Left renal cortex interstitium (tissue), 4 donors: ENCODE measurements at places on chromosomes 2 and 18. TPM values are rescaled to one million over a fixed set of nuclear protein-coding genes. Genes with fewer than 3 reads are reported as not detected.

The APLF gene
- polyA plus RNA-seq = 3.9 TPM

- no peak for DNase-seq
These were observed 13.9 kb upstream of the SLC1A4 start for GRCh38 chr2:64975232-64975821.

GRCh38 chr2:210132239-210132638, 39.0 kb downstream of the KANSL1L start:
- DNase-seq = no peak

The COLEC12 gene
- 23.6 TPM for polyA plus RNA-seq

DNA sequence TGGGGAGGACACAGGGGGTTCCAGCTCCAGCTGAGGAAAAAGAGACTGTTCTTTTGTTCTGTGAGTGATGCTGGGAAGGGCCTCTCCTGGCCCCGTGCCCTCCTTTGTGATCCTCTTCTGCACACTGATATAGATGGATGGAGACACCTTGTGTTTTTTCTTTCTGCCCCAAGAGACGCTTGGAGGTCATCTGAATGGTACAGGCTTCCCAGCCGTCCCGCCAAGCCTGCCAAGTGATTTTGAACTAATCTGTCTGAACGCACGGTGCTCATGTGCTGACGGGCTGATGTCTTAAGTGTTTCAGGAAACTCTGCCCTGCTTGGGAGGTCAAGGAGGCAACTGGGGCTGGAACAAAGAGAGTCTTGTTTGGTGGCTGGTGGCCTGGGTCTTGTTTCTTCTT, 57.5 kb downstream of the KIF5C start:
- DNase-seq = no peak

The NFE2L2 gene
- 115 TPM for polyA plus RNA-seq

DNA sequence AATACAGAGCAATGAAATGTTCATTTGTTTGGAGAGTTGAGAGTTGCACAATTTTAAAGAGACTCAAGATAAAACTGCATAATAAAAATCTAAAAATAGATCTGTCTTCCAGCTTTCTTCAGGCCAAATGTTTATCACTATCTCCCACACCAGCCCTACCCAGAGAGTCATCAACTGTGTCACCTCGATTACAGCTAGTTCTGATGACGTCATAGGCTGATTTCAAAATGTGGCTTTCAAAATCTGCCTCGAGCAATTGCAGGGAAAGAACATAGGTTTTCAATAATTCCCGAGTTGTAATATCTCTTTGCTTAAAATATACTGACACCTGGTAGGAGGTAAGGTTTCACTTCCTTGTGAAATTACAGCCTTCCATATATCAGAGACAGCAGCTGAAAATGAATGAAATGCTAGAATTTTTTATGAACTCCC, 677.6 kb upstream of the ID2 start:
- DNase-seq = no peak

GRCh38 chr2:6602471-6602870, 263.2 kb downstream of the CMPK2 start:
- DNase-seq = no peak

DNA sequence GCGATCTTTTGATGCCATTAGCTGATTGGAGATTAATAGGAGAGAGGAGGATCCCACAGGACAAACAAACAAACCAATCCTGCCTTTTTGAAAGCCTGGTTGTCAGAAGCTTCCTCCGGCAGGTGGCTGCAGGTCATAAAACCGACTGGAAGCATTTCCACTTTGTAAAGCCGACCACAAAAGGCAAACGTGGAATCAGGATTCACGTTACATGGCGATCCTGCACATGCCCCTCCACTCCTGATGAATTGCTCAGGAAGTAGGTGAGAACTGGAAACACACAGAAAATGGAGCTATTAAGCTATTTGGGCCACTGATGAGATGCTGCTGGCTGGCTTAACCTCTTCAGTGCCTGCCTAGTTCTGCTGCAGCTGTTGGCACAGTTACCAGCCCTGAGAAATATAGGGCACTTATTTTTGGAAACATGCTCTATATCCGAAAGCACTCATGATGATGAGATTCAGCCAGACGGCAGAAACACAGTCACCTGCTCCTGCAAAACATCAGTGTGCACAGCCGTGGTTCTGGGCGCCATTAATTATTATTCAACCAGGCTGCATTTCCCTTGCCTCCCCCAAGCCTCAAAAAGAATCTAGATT, 110.3 kb upstream of the ST6GAL2 start:
- DNase-seq = no peak

DNA sequence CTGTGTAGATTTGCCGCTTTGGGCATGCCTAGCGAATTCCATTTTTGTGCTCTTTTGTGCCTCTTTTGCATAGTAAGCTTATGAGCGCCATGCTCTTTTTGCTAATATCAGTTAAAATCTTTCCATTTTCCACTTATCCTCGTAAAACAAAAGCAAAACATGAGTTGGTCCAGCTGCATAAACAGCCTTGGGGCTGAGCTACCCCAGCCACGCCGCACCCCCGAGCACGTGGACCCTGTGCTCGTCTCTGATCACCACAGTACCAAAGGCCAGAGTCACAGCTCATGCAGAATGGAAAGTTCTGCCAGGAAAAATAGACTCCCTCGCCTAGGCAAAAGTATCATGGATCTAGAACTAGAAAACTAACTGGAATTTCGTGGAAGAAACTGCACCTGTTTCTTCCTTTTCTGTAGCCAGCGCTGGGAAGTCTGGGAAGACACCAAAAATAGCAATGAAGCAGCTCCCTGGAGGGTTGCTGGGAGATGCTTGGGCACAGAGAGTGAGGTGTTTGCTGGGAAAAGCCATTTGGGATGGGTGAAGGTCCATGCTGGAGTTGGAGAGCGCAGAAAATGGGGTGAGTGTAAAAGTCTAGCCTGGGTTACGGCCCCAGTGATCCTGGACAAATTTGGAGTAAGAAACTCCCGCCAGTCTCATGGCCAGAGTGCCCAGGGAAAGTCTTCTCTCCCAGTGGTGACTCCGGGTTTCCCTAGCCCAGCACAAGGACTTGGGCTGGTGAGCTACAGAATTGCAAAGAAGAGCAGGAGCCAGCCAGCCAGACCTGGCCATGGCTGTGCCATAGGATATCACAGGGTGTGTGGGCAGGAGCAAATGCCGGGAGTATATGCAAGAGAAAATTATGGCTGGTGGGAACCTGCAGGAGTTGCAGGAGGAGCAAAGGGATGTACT, 218.4 kb downstream of the GBX2 start:
- no peak for DNase-seq

DNA sequence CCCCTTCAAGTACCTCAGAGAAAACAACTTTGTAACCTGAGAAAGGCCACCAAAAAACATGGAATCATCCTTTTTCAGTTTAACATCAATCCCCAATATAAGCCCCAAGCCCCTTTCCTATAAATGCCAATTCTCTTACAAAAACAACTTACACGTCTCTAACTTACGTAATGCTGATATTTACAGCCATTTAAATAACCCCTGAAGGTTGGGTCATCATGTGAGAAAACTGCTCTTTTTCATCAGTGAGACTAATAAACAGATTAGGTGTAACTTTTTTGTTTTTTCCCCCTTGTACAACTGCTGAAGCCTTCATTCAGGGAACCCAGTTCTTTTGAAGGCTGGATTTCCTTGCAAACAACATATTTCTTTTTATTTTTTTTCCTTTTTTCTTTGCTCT, 3.7 kb downstream of the FASTKD1 start:
- DNase-seq = no peak

DNA sequence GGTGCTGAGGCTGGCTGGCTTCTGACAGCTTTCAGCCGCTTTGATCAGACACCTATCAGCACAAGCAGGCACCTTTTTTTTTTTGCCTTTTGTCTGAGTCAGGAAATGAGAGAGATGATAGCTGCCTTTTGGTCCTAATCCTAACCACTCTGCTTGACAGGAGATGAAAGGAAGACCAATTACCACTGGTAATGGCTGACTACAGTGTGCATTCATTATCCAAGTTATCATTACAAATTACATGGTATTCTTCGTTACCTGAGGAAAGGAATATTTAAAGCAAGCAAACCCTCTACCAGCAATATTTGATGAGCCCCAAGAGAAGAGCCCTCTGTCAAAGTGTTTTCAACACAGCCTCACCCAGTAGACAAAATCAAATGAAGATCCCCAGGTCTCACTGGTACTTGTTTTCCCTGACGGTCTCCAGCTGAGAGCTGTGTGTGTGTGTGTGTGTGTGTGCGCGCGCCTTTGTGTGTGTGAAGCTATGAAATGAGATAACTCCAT, 925.7 kb downstream of the DCDC2C start:
- DNase-seq = no peak

The SERPINB4 gene
- 0.08 TPM for polyA plus RNA-seq

- DNase-seq = no peak
These were observed 80.7 kb downstream of the CTIF start for GRCh38 chr18:48619501-48619900.

DNA sequence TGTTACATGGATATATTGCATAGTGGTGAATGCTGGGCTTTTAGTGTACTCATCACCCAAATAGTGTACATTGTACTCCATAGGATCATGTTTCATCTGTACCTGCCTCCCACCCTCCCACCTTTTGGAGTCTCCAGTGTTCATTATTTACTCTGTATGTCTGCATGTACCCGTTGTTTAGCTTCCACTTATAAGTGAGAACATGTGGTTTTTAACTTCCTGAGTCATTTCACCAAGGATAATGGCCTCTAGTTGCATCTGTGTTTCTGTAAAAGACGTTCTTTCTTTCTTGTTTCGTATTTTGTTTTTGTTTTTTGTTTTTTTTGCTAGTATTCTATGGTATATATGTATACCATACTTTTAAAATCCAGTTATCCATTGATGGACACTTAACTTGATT, 107.5 kb downstream of the MSTN start:
- DNase-seq = no peak

The RALBP1 gene
- polyA plus RNA-seq = 73.7 TPM

- no peak for DNase-seq
These were observed 21.9 kb downstream of the TEX44 start for GRCh38 chr2:231614559-231615057.

DNA sequence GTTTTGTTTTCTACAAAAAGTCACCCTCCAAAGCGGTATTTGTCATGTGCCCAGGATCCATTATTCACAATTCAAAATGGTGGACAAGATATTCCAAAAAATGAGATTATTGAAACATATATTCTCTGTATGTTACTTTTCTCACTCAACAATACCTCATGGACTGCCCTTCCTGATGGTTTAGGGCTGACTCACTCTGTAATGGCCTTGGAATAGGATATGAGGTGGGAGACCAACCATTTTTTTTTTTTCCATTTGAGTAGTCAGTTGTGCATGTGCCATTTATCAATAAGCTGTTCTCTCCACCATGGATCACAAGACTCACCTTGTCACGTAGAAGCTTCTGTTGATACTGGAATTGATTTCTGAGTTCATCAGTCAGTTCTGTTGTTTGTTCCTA, 64.5 kb downstream of the LYPD6 start:
- DNase-seq = no peak

DNA sequence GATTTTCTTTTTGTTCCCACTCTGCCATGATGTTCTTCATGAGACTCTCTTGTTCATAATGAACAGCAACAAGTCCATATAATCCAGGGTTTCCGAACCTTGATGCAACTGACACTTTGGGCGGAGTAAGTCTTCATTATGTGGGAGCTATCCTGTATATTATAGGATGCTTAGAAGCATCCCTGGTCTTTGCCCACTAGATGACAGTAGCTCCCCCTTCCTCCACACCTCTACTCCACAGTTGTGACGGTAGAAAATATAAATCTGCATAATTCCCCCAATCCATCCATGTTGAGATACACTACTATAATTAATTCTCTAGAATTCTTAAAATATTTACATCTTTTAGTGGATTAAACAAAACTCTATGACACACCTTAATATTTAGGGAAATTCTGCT, 482.2 kb upstream of the CELF4 start:
- no peak for DNase-seq

The NEMP2 gene
- 14.5 TPM for polyA plus RNA-seq

- DNase-seq = no peak
These were observed at the start of gene WIPF1 for GRCh38 chr2:174597345-174598047. TSS of gene WIPF1 (minus strand) at chr2:174597804. CDS start at chr2:174585573, 12,231 bp downstream.

The STAMBP gene
- polyA plus RNA-seq = 57.8 TPM

The CD207 gene
- polyA plus RNA-seq = 0.06 TPM

The BMP10 gene
- not detected for polyA plus RNA-seq

DNA sequence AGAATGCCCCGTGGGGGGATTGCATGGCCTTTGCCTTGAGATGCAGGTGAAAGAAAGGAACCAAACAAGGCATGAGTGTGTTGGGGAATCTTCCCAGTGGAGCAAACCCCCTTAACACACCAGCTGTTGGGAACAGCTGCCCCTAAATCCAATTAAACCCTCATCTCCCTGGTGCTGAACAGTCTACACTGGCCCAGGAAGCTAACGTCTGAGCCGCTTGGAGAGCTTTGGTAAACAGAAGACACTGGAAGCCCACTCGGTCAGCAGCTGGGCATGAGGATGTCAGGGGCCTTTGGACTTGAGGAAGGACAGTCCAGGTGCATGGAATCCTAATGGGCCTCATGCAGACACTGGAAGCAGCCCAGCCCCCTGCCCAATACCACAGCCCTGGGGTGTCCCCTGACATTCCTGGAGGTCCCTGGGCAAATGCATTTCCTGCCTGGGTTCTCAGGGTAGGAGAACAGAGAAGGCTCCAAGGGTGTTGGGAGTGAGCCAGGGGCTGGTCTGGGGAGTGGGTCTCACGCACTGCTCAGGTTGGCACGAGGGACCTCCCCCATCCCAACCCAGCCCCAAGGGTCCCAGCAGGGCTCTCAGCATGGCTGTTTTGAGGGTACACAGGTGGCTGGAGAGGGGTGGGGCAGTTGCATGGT, 37.7 kb downstream of the GBX2 start:
- DNase-seq = no peak

DNA sequence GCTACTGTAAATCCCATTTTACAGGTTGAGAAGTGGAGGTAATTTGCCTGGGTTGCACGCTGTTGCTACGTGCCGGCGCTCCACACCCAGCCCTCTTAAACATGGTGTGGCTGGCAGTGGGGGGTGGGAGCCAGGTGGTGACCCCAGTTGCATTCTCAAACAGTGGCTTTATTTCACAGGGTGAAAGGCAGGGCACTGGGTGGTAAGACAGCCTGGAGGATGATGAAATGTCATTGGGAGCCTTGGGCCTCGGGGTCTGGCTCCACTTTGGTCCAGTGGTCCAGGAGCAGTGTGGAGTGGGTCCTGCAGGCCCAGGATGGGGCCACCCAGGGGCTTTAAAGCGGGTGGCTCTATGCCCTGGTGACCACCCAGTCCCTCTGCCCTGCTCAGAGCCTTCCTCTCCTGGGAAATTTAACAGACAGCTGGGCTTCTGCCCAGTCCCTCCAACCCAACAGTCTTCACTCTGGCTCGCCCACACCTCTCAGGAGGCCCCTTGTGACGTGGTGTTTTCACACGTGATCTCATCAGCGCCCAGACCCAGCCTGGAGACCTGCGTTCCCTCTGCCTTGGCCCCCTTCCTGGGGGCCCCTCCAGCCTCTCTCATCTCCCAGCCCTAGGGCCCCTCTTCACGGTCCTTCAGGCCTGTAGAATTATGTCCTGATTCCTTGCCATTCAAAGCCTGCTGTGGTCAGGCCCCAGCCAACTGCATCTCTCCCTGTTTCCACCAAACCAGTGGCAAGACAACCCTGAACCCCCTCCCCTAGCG, 92.5 kb downstream of the INHBB start:
- DNase-seq = no peak

DNA sequence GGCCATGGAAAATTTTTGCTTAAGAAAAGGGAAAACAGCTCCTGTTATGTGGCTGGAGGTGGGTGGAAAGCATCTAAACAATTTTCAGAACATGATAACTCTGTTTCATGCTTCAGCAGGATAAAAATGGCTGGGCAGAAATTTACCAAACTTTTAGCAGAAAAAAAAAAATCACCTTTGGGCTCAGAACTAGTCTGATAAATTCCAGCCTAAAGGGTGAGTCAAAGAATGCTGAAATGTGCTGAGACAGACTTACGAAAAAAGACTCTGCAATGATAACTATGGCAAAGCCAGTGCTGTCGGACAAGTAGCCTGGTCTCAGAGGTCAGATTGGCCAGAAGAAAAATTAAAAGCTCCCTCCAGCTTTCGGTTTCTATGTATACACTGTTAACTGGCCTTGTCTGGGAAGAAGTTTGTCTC, 123.6 kb downstream of the LRATD1 start:
- no peak for DNase-seq
